ENCODE measurements at places on chromosomes 7 and 10.

- no peak for DNase-seq
Observed at GRCh38 chr10:19592276-19592675, 224.0 kb upstream of the PLXDC2 start.

DNA sequence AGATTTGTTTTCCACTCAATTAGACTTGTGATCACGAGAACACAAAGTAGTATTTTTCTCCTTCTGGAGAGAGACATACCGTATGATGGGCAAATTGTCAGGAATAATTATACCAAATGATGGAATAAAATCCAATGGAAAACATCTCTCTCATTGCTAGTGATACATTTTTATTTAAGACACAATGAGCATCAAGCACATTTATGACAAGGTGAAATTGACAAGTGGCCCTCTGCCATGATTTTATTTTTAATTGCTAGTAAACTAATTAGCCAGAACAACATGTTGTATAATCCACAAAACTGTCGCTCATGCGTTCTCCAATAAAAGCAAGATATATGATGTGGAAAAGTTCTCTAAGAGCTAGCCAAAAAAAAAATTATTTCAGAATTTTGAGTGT lies 620.8 kb downstream of the AUTS2 start:
- no peak for DNase-seq

- DNase-seq, result no peak
Observed at GRCh38 chr7:6641305-6642035, 4.4 kb downstream of the ZNF316 start.

GRCh38 chr10:124045801-124046355 lies 47.5 kb downstream of the CHST15 start:
- DNase-seq, result no peak

DNA sequence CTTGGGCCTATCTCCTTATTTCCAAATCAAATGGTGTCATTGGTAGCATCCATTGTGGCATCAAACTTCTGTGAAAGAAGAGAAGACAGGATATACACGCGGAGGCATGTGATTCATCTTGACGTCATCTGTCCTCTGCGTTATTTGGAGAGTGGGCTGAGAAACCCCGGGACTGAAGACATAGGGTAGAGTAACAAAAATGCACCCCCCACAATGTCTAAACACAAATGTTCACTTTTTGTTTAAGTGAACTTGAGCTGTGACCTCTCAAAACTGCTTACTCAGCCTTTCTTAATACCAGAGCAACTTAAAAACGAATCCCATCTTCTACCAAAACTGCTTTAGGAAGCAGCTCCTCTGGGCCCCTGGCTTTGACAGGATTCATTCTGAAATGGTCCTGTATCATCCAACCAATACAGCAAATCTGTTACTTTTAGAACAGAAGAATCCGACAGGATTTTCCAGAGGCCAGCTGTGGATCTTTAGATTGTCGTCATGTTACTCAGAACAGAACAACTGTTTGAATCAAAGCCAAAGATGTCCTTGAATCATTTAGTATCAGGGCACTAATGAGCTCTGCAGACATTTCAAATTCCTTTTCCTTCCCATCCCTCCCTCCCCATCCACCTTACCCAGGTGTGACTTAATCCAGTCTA lies 438.1 kb downstream of the SUGCT start:
- no peak for DNase-seq

All from Kasumi-1 (cell line).